Stimulated activated CD8-positive, alpha-beta memory T cell treated with anti-CD3 and anti-CD28 coated beads, Interleukin-15, amount 100 ng/mL, for 24 hours (primary cell): ENCODE measurements at places on chromosomes 4 and X.

- no peak for DNase-seq
These were observed 98.8 kb upstream of the SPRY1 start for GRCh38 chr4:123297836-123298235.

- DNase-seq = no peak
These were observed 184.9 kb upstream of the AADAT start for GRCh38 chr4:170274616-170275015.

DNA sequence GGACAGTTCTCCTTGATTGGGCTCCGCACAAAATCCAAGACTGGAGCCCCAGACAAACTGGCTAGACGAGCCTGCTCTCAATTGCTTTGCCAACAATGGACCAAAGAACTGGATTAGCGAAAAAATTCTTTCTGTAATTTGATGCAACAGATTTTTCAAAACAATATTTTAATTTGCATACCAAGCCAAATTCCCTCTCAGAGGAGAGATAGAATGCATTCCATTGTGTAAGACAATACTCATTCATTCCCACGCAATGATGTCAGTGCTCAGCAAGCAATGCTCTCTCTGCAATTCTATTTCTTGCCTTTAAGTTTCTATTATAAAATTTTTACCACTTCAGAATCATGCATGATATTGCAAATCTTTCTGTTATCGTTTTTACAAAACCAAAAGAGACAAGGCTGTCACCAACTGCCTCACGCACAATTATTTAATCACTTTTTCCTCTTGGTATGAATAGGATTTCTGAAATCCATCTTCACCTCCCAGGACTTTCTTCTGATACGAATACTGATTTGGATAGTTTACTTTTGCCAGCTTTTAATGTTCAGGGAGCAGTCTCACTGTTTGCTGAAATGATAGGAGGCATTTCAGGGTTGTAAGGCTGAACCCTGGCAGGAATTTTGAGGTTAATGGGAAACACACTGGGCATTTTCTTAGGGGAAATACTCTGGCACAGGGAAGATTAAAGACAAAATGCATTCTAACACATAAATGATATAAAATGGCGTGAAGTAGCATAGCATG lies 46.1 kb upstream of the HCCS start:
- DNase-seq = no peak

- no peak for DNase-seq
These were observed 64.6 kb upstream of the STIM2 start for GRCh38 chr4:26796081-26796480.

GRCh38 chrX:45722471-45722870 lies 521.8 kb upstream of the DIPK2B start:
- DNase-seq = no peak

DNA sequence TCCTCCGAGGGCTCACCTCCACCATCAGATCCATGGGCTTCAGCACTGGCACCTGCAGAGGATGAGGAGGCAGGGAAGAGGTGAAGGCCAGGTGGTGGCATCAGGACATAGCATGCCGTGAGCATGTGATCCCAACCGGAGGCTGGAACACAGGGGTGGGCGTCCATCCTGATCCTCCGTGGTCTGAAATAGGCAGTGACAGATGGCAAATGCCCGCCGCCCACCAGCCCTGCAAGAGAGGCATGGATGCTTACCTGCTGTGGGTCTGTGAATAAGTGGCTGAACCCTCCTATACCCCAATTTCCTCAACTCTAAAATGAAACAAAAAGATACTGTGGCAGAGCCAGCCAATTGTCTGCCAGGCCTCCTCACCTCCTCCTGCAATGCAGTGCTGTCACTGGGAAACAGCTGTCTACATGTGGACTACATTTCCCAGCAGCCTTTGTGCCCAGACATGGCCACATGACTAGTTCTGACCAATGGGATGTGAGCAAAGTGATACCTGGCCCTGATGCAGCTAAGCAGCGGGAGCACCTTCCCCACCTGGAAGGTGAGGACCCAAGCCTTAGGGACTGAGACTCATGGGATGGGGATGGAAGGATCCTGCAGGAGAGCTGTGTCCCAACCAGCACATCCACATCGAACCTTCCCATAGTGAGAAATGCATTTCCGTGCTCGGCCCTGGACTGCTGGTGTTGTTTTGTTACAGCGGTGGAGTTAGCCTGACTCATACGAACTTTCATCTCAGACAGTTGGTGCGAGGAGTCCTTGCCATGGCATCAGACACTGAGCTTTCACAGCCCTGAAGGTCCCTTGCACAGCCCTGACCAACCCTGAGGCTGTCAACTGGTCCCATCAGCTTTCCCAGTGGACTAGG lies 99.5 kb downstream of the PPP2R2C start:
- DNase-seq = no peak
